ENCODE measurements at places on chromosomes 12 and 14. TPM values are rescaled to one million over a fixed set of nuclear protein-coding genes. Genes with fewer than 3 reads are reported as not detected.

Gene CRIP1
- total RNA-seq = 239 TPM

Gene GYS2
- not detected for total RNA-seq

Gene KRT6A
- total RNA-seq = 2.3 TPM

Gene TMEM132C
- 5.0 TPM for total RNA-seq

Gene PTPRO
- 2.5 TPM for total RNA-seq

Gene GALNT16
- total RNA-seq = 5.7 TPM

Gene MYH6
- total RNA-seq = not detected

Gene IGF1
- 6.5 TPM for total RNA-seq

Gene MRPL52
- 114 TPM for total RNA-seq

Gene APOLD1
- 2.3 TPM for total RNA-seq

Gene ABCB9
- 29.7 TPM for total RNA-seq

Gene SERPINA4
- total RNA-seq = not detected

Gene CLEC1B
- total RNA-seq = not detected

Gene IL22
- total RNA-seq = not detected

Gene TMEM120B
- total RNA-seq = 8.6 TPM

Gene SPX
- not detected for total RNA-seq

Gene STYK1
- 21.2 TPM for total RNA-seq

Gene ACSM4
- total RNA-seq = not detected

Gene KRT7
- total RNA-seq = not detected

Gene RFX4
- total RNA-seq = not detected

Gene MLEC
- 87.3 TPM for total RNA-seq

Gene HSPB8
- 3.7 TPM for total RNA-seq

Gene VEZT
- total RNA-seq = 76.5 TPM

Gene SERPINA6
- total RNA-seq = not detected

Gene CLEC9A
- not detected for total RNA-seq

Gene MIP
- total RNA-seq = not detected

Gene CLEC4C
- total RNA-seq = not detected

Gene NEMP1
- 11.6 TPM for total RNA-seq

Gene HOTAIR
- 1.4 TPM for total RNA-seq

Gene PTGER2
- total RNA-seq = 6.4 TPM

Gene CNTN1
- 0.40 TPM for total RNA-seq

Gene GARIN6
- total RNA-seq = not detected

Gene PROX2
- not detected for total RNA-seq
